Right cardiac atrium (tissue), 5 donors: ENCODE measurements at places on chromosomes 7 and 10. TPM values are rescaled to one million over a fixed set of nuclear protein-coding genes. Genes with fewer than 3 reads are reported as not detected.

DNA sequence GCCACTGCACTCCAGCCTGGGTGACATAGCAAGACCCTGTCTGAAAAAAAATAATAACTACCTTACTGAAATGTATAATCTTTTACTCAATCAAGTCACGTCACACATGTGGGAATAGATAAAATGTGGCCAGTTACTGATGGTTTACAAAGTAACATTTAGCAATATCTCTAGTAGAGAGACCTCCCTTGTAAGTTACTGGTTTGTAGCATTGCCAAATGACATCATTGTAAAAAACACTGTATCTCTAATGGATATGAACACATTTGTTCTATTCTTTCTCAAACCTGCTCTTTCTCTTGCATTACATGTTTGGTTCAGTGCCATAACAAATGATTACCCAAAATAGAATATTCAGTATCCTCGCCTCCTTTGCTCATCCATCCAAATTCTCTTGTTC is 18.8 kb downstream of the TET1 start:
- DNase-seq, result no peak

DNA sequence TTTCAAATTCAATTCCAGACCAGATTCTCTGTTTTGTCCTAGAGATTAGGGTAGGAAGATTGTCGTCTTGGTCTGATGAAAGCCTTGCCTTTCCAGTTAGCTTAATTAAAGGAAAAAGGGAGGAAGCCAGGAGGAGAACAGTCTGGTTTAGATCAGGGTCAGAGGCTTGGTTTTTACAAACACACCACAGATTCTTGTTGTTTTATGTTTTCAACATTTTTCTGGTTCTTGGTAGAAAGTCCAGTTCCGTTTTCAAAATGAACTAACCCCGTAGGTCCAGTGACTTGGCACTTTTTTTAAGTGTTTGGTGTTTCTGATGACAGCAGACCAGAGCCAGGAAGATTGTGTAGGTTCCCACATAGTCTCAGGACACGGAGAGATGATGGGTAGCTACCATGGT is 167.1 kb upstream of the INHBA start:
- DNase-seq, result no peak

The ACTL6B gene
- not detected for total RNA-seq

DNA sequence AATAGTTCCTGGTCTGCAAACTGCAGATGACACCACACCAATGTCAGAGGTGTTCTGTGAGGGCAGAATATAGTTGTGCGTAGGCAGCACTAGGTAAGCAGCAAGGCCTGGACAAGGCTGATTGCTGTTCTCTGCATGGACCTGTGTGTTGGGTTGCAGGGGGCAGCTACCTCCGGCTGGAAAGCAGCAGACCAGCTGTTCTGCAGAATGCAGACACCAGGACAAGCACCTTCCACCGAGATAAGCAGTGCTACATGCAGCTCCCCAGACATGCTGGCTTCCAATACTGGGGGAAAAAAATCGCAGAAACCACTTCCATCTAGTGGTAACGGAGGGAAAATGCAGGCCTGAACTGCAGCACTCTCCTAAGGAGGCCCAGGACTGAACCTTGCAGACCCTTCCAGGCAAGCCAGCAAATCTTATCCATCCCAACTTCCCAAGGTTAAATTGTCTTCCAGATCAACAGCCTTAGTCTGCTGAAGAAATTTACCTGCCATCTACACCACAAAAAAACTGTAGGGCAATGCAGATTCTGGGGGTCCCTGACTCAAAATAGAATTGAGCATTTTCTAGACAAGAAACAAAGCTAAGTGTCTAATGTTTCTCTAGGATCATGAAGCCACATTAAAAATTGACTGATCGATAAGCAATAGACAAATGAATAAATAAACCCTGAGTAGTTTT is 50.5 kb upstream of the COBL start:
- no peak for DNase-seq

GRCh38 chr7:66869660-66870450 is 51.2 kb upstream of the TMEM248 start:
- DNase-seq, result no peak

The HABP2 gene
- total RNA-seq, result not detected

The CALY gene
- total RNA-seq, result not detected

DNA sequence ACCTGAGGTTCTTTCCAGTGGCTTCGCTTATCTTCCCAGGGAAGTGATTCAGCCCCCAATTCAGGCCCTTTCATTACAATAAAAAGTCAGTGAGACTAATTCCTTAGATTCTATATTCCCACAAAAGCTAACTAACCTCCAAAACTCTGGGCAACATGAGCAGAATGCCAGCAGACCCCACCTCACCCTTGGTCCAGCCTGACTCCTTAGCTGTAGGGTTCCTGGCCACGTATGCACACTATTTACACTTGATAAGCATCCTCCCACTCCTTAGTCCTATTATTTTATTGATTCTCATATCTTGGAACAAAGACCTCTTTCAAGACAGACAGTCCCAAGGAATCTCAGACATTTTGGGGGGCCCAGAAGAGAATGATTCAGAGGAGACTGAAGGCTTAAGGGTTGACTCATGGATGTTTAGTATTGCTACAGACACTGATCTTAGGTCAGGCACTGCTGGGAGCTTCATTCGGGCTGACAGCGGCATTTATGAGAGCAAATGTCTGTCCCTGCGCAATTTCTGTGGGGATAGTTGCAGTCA is 162.6 kb upstream of the GDF10 start:
- no peak for DNase-seq

The TMEM229A gene
- total RNA-seq, result 1.6 TPM

DNA sequence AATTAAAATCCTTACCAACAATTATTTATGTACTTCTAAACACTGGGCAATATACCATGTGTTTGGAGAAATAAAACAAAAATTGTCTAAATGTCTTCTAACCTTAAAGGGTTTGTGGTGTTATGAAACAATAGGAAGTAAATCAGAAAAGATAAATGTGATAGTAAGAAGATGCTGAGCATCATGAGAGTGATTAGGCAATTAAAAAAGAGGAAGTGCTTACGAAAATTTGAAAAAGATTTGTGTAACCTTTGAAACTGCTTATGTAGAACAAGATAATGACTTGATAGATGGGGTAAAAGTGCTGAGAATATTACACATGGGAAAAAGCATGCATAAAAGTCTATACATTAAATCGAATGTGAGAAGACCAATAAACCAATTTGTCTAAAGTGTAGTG is 573.4 kb upstream of the CNTNAP2 start:
- DNase-seq, result no peak

The UTF1 gene
- total RNA-seq, result not detected

DNA sequence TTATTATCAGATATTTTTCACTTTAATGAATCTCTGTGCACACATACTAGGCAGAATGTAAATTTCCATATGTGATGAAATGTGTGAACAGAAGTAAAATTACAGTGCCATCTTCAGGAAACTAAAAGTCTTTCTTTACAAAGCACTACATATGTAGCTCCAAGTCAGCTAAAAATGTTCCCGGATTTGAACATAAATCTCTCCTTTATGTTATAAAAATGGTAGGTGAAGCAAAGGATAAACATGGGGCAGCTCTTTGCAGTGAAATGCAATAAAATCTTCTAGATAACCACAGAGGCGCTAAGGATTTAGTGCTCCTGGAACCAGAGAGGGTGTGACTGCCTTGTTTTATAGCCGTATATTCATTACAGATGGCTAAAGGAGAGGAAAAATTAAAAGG is 104.9 kb upstream of the C7orf33 start:
- no peak for DNase-seq

The SFTPD gene
- not detected for total RNA-seq

The CYP3A5 gene
- not detected for total RNA-seq

GRCh38 chr10:22326145-22326702 is 5.3 kb downstream of the BMI1 start:
- no peak for DNase-seq
